Right atrium auricular region (tissue), 2 donors: ENCODE measurements at places on chromosomes 11 and 22. TPM values are rescaled to one million over a fixed set of nuclear protein-coding genes. Genes with fewer than 3 reads are reported as not detected.

DNA sequence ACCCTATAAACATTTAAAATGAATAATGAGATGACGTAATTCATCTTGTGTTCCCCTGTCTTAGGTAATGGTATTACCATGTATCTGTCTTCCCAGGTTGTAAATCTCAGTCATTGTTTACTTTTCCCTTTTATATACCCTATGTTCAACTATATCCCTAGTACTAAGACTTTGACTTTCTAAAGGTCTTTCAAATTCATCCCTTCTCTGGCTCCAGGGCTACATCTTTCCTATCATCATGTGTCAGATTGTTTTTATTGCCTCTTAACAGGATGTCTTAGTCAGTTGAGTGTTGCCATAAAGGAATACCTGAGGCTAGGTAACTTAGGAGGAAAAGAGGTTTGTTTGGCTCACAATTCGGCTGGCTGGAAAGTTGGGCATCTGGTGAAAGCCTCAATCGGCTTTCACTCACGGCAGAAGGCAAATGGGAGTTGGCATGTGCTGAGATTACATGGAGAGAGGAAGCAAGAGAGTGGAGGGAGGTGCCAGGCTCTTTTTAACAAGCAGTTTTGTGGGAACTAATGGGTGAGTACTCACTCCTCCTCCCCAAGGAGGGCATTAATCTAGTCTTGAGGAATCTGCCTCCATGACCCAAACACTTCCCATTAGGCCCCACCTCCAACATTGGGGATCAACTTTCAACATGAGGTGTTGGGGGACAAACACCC lies 11.6 kb upstream of the DLAT start:
- H3K27ac ChIP-seq: peak overlapping the region; percentile 49
- H3K27me3 ChIP-seq: no peaks in the 10 kb centered on the region
- no peak for DNase-seq
- H3K4me1 ChIP-seq: peaks cover 19% of the 10 kb centered on the region
- H3K36me3 ChIP-seq: peaks cover 11% of the 10 kb centered on the region
- no peak overlapping the region for H3K4me3 ChIP-seq

MGAT3 gene
- total RNA-seq: 11.3 TPM

HOATZ gene
- total RNA-seq: not detected

- DNase-seq: peak; percentile 51
- H3K4me1 ChIP-seq: no peaks in the 10 kb centered on the region
- no peaks in the 10 kb centered on the region for H3K27me3 ChIP-seq
- H3K36me3 ChIP-seq: no peaks in the 10 kb centered on the region
These were observed 40.9 kb downstream of the RNF141 start for GRCh38 chr11:10499874-10500601.

GRCh38 chr11:107276077-107276476 lies 181.5 kb downstream of the CWF19L2 start:
- H3K27me3 ChIP-seq: no peaks in the 10 kb centered on the region
- H3K4me1 ChIP-seq: no peaks in the 10 kb centered on the region
- DNase-seq: no peak

DNA sequence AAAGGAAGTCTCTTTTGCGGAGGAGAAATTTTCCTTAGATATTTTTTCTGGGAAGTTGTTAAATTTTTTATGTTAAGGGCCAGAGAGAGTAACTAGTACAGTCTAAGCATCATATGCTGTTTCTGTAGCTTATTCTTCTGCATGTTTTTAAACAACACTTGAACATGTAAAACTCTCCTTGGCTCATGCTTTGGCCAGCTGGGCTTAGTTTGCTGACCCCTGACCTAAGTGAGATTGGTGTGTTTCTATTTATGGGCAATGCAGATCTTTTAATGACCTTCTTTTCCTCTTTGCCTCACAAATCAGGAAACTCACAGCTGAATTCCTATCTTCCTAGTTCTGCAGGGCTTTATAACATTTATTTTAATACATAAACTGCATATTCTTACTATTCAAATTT lies 942.5 kb downstream of the OPCML start:
- DNase-seq: no peak
- H3K4me3 ChIP-seq: no peak overlapping the region
- H3K27ac ChIP-seq: no peak overlapping the region
- no peaks in the 10 kb centered on the region for H3K4me1 ChIP-seq

NLRP10 gene
- not detected for total RNA-seq

DNA sequence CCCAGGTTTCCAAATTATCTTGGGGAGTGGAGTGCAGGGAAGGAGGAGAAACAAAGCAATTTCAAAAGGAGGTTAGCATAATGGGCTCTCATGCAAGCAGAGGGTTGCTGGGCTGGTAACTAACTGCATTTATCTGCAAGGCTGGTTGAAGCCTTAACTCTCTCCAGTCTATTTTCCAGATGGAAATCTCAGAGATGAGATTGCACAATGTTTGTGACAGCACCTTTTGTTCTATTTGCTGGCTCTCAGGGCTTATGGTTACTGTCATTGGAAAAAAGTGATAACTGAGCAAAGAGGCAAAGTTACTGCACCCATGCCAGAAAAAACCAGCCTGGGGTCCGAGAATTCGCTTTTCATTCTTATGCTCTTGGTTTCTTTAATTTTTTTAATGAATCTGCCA lies 33.2 kb downstream of the ABCC8 start:
- no peaks in the 10 kb centered on the region for H3K4me1 ChIP-seq
- no peaks in the 10 kb centered on the region for H3K27me3 ChIP-seq
- H3K4me3 ChIP-seq: no peak overlapping the region
- no peaks in the 10 kb centered on the region for H3K36me3 ChIP-seq
- DNase-seq: no peak

DDIAS gene
- total RNA-seq: 2.0 TPM

DNA sequence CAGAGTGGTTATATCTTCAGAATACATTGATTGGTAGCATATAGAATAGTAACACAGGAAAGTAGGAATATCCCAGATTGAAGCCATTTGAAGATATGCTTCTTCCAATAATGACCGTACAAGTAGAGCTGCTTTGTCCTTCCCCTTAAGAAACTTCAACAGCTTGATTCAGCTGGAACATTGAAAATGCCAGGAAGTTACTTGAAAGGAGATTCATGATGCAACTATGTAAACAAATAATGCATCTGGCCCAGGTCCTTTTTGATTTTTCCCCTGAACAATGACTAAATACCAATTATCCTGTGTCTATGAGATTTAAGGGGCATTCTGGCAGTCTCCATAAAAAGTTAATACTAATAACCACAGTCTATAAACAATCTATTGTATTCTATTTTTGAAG lies 3.0 kb downstream of the DKK3 start:
- peak overlapping the region; percentile 89 for H3K27ac ChIP-seq
- H3K4me3 ChIP-seq: no peak overlapping the region
- no peaks in the 10 kb centered on the region for H3K27me3 ChIP-seq

DNA sequence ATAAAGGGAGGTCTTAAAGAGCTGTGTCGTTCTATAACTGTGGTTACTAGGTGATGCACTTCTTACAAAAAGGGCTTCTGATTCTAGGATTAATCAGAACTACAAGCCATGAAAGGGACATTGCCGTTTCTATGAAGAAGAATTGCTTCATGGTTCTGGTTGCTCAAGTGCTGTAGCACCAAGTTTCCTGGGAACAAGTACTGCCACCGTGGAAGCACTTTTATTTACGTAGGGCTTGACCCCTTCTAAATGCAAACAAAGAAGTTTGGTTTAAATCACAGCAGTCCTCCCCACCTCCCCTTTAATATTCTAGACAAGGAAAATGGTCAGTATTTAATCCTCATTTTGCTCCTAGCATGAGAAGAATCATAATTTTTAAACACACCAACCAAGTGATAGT lies 9.8 kb downstream of the YAP1 start:
- H3K4me1 ChIP-seq: no peaks in the 10 kb centered on the region
- no peaks in the 10 kb centered on the region for H3K36me3 ChIP-seq
- H3K27me3 ChIP-seq: no peaks in the 10 kb centered on the region
- no peak overlapping the region for H3K27ac ChIP-seq
- no peak for DNase-seq

DNA sequence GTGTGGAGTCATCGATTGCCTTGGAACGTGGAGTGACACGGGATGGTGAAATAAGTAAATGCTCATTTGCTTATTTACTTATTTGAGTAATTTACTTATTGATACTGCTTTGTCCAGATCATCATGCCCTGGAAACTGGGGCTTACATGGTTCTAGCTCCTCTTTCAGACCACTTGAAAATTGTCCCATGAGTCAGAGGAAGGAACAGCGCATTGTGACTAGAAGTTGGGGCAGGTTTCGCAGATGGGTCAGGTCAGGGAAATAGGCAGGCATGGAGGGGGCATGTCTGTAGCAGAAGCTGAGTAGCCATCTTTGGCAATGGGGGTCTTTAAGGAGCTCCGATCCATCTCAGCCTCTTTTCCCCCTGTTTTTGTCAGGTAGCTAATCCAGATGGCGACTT lies 104.2 kb upstream of the SORL1-AS1 start:
- H3K27ac ChIP-seq: no peak overlapping the region
- H3K36me3 ChIP-seq: no peaks in the 10 kb centered on the region
- no peak overlapping the region for H3K4me3 ChIP-seq
- H3K27me3 ChIP-seq: no peaks in the 10 kb centered on the region

DNA sequence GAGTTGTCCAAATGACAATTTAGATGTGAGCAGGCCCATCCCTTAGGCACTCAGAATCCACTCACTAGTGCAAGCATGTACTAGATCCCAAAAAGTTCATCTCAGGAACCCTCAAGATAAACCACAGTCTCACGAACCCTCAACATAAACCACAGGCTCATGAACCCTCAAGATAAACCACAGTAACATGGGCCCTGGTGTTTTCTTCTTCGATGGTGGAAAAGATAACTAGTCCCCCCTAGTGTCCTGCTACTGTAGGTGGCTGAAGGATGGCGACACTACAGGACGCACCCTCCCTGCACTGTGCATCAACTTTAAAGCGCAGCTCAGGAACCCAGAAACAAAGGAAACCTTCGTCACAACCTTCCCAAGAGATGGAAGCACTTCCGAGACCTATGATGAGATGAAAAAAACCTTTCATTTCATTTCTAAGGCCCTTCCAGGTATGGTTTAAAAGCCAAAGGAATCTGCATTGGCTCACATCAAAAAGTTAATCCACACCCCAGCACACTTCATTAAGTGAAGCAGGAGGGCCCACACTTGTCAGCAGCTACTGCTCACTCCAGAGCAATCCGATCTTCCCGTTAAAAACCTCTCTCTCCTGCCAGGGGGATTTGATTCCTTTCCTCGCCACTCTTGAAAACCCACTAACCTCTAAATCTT lies 2.4 kb downstream of the LARGE1 start:
- H3K27ac ChIP-seq: peak overlapping the region; percentile 86
- H3K36me3 ChIP-seq: no peaks in the 10 kb centered on the region
- H3K4me1 ChIP-seq: no peaks in the 10 kb centered on the region
- DNase-seq: no peak
- H3K27me3 ChIP-seq: no peaks in the 10 kb centered on the region
- H3K4me3 ChIP-seq: peak overlapping the region; percentile 89

DNA sequence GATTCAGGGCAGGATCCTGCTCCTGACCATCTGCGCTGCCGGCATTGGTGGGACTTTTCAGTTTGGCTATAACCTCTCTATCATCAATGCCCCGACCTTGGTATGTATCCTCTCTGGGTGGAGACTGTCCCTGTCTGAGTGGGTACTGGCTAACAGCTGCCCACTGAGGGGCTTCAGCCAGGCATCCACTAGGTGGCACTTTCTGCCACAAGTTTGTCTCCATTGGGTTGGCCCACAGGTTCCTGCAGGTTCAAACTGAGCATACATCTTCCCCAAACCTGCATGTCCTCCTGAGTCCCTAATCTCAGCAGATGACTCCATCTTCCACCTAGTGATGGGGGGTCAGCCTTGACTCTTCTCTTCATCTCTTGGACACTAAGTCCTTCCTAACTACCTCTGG lies 4.4 kb downstream of the SLC2A11 start:
- DNase-seq: no peak
- peaks cover 12% of the 10 kb centered on the region for H3K4me1 ChIP-seq
- H3K36me3 ChIP-seq: peaks cover 5% of the 10 kb centered on the region
- H3K4me3 ChIP-seq: no peak overlapping the region

GRCh38 chr11:16749666-16750065 lies 11.2 kb downstream of the C11orf58 start:
- no peaks in the 10 kb centered on the region for H3K27me3 ChIP-seq
- H3K4me3 ChIP-seq: no peak overlapping the region
- H3K36me3 ChIP-seq: peaks cover 90% of the 10 kb centered on the region
- no peaks in the 10 kb centered on the region for H3K4me1 ChIP-seq
- no peak overlapping the region for H3K27ac ChIP-seq

- no peaks in the 10 kb centered on the region for H3K36me3 ChIP-seq
- DNase-seq: no peak
- H3K4me1 ChIP-seq: peaks cover 19% of the 10 kb centered on the region
- H3K27me3 ChIP-seq: no peaks in the 10 kb centered on the region
These were observed 78.3 kb upstream of the AKIP1 start for GRCh38 chr11:8832571-8833260.

DNA sequence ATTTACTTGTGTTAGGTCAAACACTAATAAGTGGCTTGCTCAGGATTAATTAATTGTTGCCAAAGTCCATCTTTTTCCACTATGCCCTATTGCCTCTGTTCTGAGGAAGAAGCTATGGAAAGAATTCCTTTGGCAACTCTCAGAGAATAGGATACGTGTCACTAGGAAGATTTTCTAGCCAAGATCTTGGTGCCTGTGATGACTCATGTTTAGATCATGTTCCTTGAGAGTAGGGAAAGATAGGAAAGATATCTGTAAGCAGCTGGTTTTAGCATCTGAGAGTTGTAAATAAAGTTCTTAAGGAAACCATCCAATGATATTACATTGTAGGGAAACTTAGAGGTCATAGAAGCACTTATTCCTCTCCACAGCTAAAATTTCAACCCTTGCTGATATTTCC lies 15.7 kb downstream of the SLN start:
- no peaks in the 10 kb centered on the region for H3K27me3 ChIP-seq
- peak overlapping the region; percentile 17 for H3K27ac ChIP-seq
- H3K4me1 ChIP-seq: no peaks in the 10 kb centered on the region

- H3K4me3 ChIP-seq: peak overlapping the region; percentile 91
- peak; percentile 88 for DNase-seq
- H3K27me3 ChIP-seq: no peaks in the 10 kb centered on the region
- peaks cover 79% of the 10 kb centered on the region for H3K4me1 ChIP-seq
- no peaks in the 10 kb centered on the region for H3K36me3 ChIP-seq
These were observed 1.4 kb downstream of the PLXNB2 start for GRCh38 chr22:50305923-50306566.

DNA sequence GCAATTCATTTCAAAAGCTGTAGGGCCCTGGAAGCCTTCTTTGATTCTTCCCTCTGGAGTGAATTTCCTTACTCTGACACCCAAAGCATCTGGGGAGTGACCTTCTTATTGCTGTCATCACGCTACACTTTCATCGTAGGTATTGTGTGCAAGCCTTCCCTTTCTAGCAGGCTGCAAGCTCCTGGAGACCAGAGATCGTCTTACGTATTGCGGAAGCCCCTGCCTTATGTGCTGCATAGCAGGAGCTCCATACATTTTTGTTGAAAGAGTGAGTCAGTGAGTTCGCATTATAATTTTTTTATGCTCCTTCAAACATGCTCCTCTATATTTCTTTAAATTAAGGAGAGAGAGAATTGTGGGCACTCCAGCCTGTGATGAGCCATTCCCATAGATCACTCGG lies 21.2 kb upstream of the TMEM218 start:
- no peak overlapping the region for H3K4me3 ChIP-seq
- H3K27ac ChIP-seq: no peak overlapping the region
- no peak for DNase-seq
- H3K4me1 ChIP-seq: no peaks in the 10 kb centered on the region
- no peaks in the 10 kb centered on the region for H3K27me3 ChIP-seq
- no peaks in the 10 kb centered on the region for H3K36me3 ChIP-seq

ANO5 gene
- 94.3 TPM for total RNA-seq
